ENCODE measurements at places on chromosomes 5 and 9.

- DNase-seq: no peak
Observed at GRCh38 chr5:96173366-96173765, 211.7 kb upstream of the ELL2 start.

DNA sequence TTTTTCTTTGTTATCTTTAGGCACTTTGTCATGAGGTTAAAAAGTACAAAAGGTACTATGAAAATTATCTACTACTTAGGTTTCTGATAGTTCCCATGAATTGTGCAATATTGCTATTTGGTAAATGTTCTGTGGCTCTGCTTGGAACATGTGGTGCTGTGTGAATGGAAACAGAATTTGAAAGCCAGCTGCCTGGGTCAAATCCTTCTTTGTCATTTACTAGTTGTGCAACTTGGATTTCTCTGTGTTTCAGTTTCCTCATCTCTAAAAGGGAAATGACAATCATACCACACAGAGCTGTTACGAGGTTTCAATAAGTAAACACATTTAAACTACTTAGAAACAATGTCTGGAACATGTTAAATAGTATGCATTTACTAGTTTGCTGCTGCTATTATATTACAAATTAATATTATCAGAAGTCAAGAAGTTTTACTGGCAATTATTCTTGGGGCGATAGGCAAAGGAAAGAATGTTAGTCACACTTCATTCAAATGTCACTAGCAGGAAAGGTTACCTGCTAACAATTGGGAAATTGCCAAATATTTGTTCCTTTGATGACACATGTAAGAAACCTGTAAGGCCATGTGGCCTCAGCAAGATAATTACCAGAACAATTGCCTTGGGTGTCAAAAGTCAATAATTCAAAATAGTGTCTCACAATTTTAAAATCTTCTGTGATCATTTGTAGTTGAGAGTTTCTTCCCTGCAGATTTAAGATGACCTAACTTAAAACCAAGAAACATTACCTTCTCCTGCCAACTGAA is 184.8 kb downstream of the KIAA0825 start:
- DNase-seq: no peak

DNA sequence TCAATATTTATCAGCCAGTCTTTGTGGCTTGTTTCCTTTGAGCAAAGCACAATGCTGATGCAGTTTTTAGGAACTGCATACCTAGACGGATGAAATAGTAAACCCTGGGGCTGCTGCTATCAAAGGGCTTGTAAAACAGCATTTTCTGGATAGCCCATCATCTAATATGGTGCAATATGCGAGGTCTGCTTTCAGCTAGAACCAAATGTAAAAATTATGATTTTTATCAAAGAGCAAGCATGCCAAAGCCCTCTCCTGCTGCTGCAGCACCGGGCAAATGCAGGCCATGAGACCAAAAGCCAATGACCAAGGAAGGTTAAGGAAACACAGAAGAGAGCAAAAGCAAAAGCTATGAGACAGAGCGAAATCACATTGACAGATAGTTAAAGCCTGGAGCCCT is 1000.4 kb downstream of the MAT2B start:
- no peak for DNase-seq

DNA sequence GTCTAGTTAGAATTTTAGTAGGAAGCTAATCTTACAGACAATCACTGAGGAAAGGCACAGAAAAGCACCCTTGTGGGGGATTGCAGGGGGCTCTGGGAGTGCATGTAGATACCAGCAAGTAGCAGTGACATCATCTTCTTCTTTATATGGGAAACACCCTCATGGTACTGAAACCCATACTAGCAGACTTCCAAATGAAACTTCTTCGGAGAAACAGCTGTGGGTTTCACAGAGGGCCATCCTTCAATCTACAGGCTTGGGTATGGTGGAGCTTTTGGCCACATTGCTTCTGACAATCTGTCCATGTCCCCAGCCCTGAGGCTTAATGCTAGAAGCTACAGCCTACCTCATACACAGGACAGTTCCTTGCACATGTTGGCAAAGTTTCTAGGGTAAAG is 165.2 kb upstream of the NFIB start:
- no peak for DNase-seq

- DNase-seq: no peak
Observed at GRCh38 chr5:16805486-16805885, 130.6 kb downstream of the MYO10 start.

DNA sequence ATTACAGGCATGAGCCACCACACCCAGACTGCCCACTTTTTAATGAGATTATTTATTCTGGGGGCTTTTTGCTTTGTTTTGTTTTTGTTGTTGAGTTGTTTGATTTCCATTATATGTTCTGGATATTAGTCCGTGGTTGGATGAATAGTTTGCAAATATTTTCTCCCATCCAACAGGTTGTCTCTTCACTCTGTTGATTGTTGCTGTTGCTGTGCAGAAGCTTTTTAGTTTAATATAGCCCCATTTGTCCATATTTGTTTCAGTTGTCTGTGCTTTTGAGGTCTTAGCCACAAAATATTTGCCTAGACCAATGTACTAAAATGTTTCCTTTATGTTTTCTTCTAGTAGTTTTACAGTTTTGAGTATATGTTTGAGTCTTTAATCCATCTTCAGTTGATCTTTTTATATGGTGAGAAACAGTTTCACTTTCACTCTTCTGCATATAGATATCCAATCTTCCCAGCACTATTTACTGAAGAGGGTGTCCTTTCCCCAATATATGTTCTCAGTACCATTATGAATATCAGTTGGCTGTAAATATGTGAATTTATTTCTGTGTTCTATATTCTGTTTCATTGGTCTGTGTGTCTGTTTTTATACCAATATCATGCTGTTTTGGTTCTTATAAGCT is 30.2 kb upstream of the TBCA start:
- DNase-seq: no peak

GRCh38 chr5:137320056-137321045 is 178.8 kb downstream of the SPOCK1 start:
- no peak for DNase-seq

GRCh38 chr9:19229595-19230354 is 718 bp upstream of the DENND4C start:
- DNase-seq: no peak

DNA sequence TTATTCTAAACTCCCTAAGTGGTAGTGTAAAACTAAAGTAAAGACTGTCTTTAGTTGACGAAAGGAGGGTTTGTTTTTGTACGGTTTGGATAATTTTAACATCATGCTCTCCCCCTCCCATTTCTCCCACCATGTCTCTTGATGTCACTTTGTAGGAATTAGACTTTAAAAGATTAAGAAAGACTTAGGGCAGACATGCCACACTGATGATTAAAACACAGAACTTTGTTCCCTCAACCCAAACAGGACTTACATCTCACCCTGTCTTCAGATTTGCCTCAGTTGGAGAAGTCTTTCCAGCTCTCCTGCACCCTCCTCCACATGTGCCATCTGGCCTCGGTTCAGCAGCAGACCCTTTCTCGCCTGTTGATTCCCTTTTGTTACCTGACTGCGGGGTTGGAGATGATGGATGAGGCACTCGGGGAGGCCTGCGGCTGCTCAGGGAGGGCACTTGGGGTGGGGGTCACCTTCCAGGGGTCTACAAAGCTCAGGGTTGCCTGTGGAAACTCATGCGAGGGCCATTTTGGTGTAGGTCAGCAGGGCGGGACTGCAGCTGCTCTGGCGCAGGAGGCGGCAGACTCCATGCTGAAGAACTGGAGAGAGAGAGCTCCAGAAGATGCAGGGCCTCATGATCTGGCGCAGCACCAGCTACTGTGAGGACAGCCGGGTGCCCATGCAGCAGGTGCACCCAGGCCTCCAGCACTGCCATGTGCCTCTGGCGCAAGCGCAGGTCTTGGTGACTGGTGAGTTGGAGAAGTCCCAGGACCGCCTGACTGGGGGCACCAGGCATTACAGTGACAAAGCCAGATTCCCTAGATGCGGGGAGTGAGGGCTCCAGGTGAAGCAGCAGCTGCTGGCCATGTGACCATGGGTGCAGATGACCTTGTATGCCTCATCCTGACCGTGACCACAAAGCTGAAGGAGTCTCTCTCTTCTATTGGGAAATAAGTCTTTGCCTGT is 24.5 kb upstream of the EXOC3 start:
- DNase-seq: no peak

- DNase-seq: no peak
Observed at GRCh38 chr9:136331556-136332481, 4.5 kb downstream of the GPSM1 start.

- DNase-seq: no peak
Observed at GRCh38 chr5:34976347-34976746, 47.0 kb downstream of the DNAJC21 start.

DNA sequence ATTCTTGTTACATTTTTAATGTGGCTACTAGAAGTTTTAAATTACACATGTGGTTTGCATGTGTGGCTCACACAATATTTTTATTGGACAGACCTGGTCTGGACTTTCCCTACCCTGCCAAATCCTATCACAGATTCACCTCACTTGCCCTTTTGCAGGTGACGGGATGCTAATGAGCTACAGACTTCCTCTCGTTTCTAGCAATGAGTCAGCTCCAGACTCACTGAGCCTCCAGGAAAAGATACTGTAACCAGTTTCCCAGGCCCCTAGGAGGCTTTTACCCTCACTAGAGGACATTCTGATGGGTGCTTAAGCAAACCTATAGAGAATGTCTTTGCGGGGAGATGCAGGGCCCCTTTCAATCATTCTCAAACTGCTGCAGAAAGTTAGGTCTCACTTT is 135.4 kb downstream of the WDR41 start:
- no peak for DNase-seq

All from effector CD8-positive, alpha-beta T cell (primary cell).